ENCODE measurements at places on chromosomes 6 and 20.

DNA sequence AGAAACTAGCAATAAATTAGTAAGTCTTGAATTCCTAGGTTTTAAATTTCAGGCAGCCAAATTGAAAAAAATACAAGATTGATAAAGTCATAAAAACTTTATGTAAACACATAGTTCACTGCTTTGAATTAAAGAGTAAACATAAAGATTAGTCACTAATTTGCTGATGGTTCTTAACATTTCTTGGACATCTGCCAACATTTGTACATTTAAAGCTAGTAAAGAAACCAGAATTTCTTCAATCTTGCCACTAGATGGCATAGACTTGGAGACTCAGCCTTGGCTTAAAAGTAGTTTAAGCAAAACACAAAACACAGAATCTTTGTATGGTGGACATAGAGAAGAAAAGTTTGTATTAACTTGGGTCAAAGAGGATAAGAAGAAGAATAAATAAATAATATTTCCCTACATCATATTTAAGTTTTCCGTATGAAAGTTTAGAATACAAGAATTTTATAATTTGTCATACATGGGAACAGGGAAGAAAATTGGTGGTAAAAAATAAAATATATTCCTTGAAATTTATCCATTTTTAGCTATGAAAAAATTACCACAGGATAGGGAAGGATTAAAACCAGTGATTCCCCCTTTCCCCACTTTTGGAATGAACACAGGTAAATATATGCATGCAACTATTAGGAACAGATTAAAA is 41.7 kb upstream of the FAM135A start:
- H3K27ac ChIP-seq = no peak overlapping the region
- no peaks in the 10 kb centered on the region for H3K4me1 ChIP-seq
- H3K36me3 ChIP-seq = no peaks in the 10 kb centered on the region
- peaks cover 3% of the 10 kb centered on the region for H3K27me3 ChIP-seq
- peak; percentile 93 for DNase-seq
- no peak overlapping the region for H3K4me3 ChIP-seq

DNA sequence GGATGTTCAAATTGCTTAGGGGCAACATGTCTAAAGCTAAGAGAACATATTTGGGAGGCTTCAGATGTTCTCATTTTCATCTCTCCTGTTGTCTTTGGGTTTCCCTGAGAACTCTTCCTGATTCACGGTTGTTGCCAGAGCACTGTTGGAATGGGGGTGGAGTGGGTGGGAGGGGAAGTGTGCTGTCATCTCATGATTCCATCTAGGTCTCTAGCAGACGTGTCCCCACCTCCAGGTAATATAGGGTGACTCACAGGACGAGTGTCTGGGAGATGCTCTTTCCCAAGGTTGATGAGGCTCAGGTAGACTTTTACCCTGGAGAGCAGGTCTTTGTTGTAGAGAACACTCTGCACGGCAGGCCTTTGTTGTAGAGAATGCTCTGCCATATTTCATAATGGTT is 636.9 kb downstream of the QKI start:
- peaks cover 2% of the 10 kb centered on the region for H3K4me1 ChIP-seq
- H3K27me3 ChIP-seq = no peaks in the 10 kb centered on the region
- no peaks in the 10 kb centered on the region for H3K36me3 ChIP-seq
- no peak overlapping the region for H3K27ac ChIP-seq

- H3K4me1 ChIP-seq = peaks cover 2% of the 10 kb centered on the region
- no peaks in the 10 kb centered on the region for H3K36me3 ChIP-seq
- no peak for DNase-seq
Observed at GRCh38 chr6:139943391-139943790, 568.9 kb upstream of the CITED2 start.

DNA sequence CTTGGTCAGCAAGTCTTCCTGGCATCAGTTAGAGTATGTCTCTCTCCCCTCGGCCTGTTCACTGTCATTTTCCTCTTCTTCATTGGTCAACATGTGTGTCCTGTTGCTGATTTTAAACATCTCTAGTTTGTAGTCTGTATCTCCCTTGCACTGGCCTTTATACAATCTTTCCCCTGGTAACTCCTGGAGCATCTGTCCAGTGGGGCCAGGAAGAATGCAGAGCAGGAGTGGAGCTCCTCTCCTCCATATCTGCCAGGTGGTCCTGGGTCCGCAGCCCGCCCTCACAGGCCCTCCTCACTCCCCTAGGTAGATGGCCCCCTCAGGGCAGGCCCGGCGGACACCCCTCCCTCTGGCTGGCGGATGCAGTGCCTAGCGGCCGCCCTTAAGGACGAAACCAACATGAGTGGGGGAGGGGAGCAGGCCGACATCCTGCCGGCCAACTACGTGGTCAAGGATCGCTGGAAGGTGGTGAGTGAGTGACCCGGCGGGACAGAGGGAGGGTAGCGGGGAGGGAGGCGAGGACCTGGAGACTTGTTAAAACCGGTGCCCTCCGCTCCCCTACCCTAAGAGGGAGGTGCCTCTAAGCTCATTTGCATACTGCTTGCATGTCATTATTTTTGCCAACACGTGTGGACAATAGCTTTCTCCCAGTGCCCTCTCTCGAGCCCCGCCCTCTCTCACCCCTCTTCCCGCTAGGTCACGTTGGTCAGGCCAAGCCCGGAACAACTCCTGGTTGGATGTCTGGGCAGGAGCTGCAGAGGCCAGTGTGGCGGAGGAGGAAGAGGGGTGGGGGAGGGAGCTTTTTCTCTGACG is 3.2 kb downstream of the TTBK1 start:
- no peak for DNase-seq
- no peak overlapping the region for H3K27ac ChIP-seq
- H3K27me3 ChIP-seq = peaks cover 45% of the 10 kb centered on the region
- peak overlapping the region; percentile 18 for H3K4me3 ChIP-seq

DNA sequence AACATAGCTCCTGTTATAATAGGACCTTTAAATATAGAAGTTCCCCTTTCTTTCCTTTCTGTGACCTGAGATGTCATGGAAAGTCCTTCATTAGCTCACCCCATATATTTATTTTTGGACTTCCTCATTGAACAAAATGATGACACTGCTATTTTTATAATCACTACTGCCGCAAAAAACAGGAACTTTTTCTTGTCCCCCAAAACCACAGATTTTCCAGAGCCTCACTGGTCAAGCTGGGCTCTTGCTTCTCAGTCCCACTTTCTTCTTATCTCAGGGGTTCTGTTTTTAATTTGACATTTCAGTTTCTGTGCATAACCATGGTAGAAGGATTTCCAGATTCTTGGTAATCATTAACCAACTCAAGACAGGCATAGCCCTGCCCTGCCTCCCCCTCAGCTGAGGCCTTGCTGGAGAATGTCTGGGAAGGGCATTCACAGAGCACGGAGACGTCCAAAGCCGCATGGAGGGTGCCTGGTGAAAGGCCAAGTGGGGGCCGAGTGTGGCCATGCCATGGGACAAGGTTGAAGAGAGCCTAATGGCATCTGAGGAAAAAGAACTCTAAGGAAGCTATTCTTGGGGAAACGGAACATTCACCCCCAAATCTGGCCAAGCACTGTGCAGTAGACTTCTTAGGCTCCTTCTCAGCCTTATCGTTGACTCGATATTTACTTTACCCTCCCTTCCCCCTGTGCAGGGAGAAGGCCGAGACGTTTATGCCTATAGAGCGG is 73.7 kb downstream of the EDN1 start:
- H3K27ac ChIP-seq = no peak overlapping the region
- H3K4me3 ChIP-seq = no peak overlapping the region
- no peaks in the 10 kb centered on the region for H3K36me3 ChIP-seq

DNA sequence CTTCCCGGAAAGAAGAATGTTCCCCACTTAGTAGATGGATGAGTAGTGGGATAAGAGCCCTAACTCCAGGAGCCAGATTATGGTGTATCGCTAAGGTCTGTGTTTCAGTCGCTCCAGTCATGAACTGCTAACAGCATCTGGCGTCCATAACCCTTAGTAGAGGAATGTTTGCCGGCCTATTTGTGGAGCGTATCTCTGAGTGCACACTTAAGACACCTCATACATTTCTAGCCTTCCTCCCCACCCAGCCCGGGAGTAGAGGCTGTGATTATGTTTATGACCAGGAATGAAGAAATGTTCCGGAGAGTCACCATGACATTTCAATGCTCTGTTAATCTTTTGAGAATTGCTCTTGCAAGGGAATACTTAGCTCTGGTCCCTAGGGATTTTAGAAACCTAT is 251.1 kb upstream of the SOX4 start:
- H3K4me1 ChIP-seq = no peaks in the 10 kb centered on the region
- H3K36me3 ChIP-seq = no peaks in the 10 kb centered on the region
- DNase-seq = no peak
- no peaks in the 10 kb centered on the region for H3K27me3 ChIP-seq
- no peak overlapping the region for H3K4me3 ChIP-seq

- H3K36me3 ChIP-seq = no peaks in the 10 kb centered on the region
- H3K4me1 ChIP-seq = no peaks in the 10 kb centered on the region
- H3K4me3 ChIP-seq = no peak overlapping the region
Observed at GRCh38 chr6:169575821-169576220, 126.0 kb downstream of the WDR27 start.

- no peaks in the 10 kb centered on the region for H3K36me3 ChIP-seq
- no peaks in the 10 kb centered on the region for H3K27me3 ChIP-seq
- H3K27ac ChIP-seq = no peak overlapping the region
- no peak overlapping the region for H3K4me3 ChIP-seq
- DNase-seq = no peak
- H3K4me1 ChIP-seq = no peaks in the 10 kb centered on the region
Observed at GRCh38 chr20:36984257-36984638, 32.7 kb upstream of the SAMHD1 start.

GRCh38 chr6:6377621-6378020 is 57.2 kb upstream of the F13A1 start:
- DNase-seq = no peak
- H3K36me3 ChIP-seq = no peaks in the 10 kb centered on the region
- no peaks in the 10 kb centered on the region for H3K27me3 ChIP-seq
